ENCODE measurements at places on chromosomes 3 and 15.

DNA sequence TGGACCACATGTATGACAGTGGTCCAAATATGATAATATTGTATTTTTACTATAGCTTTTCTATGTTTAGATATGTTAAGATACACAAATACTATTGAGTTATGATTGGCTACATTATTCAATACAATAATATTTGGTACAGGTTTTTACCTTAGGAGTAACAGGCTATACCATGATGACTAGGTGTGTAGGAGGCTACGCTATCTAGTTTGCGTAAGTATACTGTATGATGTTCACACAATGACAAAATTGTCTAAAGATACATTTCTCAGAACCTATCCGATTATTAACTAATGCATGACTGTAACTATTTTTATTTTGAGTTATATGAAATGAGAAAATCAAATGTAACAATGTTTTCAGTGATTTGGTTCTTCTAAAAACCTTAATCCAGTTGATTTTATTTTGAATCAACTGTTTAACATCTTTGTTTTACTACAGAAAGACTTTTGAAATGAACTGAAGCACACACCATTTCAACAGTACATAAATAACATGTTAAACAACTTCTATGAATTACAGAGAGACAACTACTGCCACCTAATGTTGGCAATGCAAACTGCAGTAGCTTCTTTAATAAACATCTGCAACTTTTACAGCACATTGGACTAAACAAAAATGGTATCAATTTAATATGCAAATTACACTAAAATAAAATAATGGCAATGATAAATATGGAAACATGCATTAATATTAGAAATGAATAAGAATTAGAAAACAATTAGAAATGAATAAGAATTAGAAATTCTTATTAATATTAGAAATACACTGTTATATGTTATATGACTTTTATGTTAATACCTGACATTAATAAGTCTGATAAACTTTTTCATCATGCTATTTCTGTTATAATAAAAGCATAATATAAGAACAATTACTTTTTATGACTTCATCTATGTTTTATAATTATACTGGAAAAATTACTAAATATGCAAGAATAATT, 255.7 kb downstream of the MBNL1 start:
- no peak for DNase-seq

- no peak for DNase-seq
Observed at GRCh38 chr3:184336547-184337398, 627 bp upstream of the FAM131A start.

DNA sequence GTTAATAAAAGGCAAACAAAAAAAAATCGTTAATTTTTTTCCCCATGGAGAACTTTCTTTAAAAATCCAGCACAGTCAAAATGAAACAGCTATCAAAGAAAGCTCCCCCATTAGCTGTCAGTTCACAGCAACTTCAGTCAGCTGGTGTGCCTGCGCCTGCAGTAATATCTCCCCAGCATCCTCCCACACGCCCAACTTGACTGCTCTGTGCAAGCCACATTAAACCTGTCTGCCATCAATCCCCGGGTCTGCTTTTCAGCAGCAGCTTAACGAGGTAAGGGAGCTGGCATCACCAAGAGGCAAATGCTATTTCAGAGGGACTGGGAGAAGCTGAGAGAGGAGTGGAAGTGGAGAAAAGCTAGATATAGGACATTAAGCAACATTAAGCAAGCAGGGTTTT, 337.5 kb downstream of the GAP43 start:
- no peak for DNase-seq

DNA sequence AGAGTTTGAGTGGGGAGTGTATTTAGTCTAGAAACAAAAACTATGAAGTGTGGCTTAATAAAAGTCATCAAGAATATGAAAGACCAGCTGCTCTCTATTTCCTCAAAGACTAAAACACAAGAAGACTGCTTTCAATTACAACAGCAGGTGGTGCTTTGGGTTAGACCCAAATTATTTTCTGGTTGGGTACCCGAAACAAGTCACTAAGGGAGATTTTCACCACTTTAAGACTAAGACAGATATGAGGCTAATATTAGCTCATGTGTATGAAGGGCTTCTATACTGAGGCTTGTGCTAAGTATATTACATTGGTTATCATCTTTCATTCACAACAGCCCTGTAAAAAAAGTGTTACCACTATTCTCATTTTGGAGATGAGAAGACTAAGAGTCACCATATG, 43.1 kb downstream of the COL8A1 start:
- no peak for DNase-seq

GRCh38 chr3:14429237-14429636, 26.8 kb downstream of the SLC6A6 start:
- DNase-seq = no peak

- DNase-seq = no peak
Observed at GRCh38 chr3:195064300-195064931, 206.5 kb downstream of the XXYLT1 start.

DNA sequence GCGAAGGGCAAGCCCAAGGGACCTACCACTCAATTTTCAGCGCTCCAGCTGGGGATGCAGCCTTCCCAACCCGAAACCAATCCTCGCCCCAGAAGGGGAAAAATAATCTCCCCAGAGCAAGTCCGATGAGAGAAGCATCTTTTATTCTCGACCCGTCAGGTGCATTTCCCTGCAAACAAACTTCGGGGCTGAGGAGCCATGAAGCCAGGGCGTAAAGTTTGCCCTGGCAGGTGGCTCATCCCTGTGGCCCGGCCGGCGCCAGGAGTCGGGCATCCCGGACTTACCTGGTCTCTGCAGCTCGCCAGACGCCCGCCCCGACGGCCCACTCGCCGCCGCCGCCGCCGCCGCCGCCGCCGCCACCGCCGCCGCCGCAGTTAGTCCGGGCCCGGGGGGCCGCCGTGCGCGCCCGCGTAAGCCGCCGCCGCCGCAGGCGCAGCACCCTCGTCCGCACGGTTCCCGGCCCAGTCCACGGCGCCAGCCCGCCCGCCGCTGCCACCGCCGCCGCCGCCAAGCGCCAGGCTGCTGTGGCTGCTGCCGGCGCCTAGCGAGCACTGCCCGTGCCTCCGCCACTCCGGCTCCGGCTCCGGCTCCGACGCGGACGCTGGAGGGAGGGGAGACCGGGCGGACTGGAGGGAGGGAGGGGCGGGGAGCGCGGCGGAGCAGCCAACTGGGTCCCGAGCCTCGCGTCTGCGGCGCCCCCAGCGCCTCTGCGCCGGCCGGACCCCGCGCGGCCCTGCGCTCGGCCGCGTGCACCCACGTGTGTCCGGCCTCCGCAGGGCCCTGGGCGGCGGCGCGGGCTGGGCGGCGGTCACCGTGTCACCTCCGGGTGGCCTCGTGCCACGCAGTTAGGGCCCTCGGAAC, at the start of gene CNTN3:
Gene CNTN3 (minus strand): TSS at position 553 of the 861 bp plus-strand sequence. CDS start 93,547 bp downstream, outside the sequence.
- no peak for DNase-seq

GRCh38 chr3:67526246-67526645, 128.2 kb downstream of the SUCLG2 start:
- no peak for DNase-seq

GRCh38 chr3:102714567-102714966, 279.8 kb downstream of the ZPLD1 start:
- DNase-seq = no peak

GRCh38 chr15:84982301-84982920, 755 bp downstream of the PDE8A start:
- no peak for DNase-seq

- no peak for DNase-seq
Observed at GRCh38 chr15:80615361-80615736, 79.8 kb upstream of the ABHD17C start.
